Stimulated activated CD4-positive, alpha-beta T cell treated with anti-CD3 and anti-CD28 coated beads, Interleukin-4, amount 100 ng/mL, for 4 hours (primary cell): ENCODE measurements at places on chromosomes 5 and 9.

- no peak for DNase-seq
These were observed 135.3 kb downstream of the HOMER1 start for GRCh38 chr5:79378510-79379186.

- no peak for DNase-seq
These were observed 92.9 kb downstream of the LRRC70 start for GRCh38 chr5:62671479-62671878.

DNA sequence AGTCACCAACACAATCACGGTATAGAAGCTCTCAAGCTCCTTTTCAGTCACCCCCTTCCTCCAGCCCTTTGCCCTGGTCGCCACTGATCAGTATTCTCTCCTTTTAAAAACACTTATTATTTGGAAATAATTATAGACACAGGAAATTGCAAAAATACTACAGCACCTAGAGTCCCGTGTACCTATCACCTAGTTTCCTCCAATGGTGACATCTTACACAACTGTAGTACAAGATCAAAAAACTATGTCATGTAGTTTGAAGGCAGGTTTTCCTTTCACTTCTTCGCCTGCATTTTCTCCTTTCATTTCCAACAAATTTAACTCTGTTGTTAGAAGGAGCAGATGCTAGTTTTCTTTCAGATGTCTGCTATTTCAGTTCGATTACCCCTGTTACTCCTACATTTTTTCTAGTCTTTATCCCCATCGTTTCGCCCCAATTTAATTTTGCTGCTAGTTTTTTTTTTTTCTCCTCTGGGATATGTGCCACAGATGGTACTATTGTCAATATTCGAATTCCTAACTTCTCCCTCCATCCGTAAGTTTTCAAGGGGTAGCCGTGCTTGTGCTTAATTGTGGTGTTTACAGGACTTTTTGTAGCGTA is 612 bp upstream of the ATG10 start:
- no peak for DNase-seq

- no peak for DNase-seq
These were observed 1074.2 kb upstream of the WWC1 start for GRCh38 chr5:167217097-167217743.

DNA sequence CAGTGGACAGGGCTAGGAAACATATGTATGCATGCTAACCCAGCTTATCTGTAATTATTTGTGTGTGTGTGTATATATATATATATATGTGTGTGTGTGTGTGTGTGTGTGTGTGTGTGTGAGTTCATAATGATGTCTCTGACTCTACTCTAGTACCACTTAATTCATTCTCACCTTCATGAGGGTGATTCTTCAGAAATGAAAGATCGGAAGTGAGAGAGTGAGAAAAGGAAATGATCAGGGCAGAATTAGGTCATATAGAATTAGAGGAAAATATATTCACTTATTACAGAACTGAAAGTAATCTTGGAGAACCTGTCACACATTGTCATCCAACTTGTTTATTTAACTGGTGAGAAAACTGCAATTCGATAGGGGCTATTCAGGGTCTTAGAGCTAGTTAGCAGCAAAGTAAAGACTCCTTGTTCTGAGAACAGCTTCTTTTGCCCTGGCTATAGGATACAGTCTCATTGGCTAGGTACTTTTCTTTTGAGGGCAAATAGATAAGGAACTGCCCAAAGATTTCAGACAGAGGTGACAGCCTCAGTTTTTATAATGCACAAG is 58.8 kb downstream of the C9orf153 start:
- DNase-seq = no peak

- no peak for DNase-seq
These were observed 46.7 kb downstream of the TNFSF8 start for GRCh38 chr9:114883709-114884108.

DNA sequence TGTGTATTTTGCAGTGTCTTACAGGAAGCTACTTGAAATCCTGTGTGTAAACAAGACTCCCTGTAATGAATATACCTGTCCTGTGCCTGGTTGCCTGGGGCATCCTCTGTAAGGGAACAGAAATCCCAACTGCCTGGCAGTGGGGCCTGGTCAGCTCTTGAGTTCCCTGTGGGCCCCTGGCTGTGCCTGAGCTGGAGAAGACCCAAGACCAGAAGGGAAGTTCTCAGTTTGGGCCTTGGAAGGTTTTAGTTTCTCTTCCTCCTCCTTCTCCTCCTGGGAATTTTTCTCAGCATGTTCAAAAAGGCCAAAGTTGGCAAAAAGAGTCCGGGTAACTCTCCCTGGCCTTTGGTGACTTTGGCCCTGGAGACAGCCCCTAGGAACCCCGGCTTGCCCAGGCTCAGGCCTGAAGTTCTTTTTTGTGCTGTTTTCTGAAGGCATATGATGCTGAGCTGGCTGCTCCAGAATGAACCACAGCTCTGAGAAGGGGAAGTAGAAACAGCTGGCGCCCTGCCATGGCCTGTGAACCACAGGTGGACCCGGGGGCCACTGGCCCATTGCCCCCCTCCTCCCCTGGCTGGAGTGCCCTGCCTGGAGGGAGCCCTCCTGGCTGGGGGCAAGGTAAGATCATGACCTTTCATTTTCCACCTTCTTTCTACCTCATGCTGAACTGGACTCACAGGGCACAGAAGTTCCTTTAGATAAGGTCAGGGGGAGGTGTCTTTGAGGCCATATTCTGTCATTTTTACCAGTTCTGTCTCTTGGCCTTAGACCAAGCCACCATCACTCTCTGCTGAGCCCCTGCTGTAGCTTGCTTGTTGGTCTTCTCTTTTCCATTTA is 5.8 kb downstream of the TMEM268 start:
- no peak for DNase-seq

GRCh38 chr9:90607701-90608516 is 34.7 kb downstream of the DIRAS2 start:
- no peak for DNase-seq

DNA sequence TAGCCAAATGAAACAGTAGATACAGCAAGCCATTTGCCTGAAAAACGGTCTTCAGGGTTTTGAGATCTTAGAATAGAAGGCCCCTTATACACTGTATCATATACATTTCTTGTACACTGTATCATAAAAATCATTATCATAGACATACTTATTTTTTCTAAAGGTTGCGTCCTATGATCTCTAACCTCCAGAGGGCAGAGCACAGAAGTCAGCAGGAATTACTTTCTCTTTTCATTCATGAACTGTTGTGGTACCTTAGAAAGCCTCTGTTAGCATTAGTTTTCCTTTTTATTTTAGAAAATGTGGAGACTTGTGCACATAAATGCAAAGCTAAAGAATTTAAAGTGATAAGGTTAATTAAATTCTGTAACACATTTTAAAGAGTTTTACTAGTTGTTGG is 115.4 kb downstream of the OXCT1 start:
- no peak for DNase-seq

DNA sequence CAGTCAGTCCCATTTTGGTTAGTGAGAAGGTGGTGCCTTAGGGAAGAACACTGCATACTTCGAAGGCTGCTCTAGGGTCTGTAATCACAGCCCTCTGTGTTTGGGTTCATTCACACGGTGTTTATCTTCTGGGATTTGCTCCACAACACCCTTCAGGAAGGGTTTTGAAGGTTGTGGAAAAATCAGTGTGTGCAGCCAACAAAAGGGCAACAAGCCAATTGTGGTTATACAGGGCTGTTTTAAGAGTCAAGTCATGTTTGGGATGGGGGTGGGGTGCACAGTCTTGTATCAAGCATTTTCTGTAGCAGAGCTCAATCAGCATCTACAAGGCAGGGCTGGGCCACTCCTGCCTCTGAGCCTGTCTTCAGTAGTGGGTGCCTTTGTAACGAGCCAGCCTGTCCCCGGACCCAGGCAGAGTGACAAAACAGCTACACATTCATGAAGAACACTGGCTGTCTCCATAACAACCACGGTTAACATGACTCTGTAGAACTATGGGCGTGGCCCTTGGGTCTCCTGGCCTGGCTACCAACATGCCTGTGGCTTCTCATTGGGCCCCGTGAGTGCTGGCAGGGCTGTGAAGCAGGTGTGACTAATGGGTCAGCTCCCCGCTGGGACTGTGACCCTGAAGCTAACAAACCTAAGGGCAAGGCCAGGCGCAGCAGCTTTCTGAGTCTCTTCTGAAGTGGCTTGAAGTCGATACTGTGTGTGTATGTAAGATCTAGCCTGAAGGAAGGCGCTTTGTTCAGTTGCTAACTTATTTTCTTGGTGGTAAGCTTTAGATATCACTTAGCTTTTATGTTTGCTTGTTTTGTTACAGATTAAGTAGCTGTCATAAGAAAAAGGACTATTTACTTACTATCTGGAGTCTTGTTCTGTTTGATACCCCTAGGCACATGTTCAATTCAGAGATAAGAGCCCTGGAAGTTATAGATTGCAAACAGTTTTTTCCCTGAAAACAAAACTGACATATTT is 27.9 kb upstream of the GOLM1 start:
- no peak for DNase-seq

DNA sequence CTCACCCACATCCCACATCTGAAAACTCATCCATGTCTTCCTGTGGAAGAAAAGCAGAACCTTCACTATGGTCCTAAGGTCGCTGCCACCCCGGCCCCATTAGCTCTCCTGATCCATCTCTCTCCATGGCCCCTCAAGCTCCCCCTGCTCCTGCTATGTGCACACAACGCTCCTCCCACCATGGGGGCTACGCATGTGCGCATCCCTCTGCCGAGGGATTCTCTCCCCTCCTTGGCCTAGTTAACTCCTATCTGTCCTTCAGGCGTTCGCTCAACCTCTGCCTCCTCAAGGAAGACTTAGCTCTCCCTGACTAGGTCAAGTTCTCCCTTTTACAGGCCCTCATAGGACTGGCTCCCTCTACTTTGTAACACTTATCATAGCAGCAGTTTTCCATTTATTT is 9.8 kb downstream of the AKNA start:
- no peak for DNase-seq
